ENCODE measurements at places on chromosomes 13 and 19.

DNA sequence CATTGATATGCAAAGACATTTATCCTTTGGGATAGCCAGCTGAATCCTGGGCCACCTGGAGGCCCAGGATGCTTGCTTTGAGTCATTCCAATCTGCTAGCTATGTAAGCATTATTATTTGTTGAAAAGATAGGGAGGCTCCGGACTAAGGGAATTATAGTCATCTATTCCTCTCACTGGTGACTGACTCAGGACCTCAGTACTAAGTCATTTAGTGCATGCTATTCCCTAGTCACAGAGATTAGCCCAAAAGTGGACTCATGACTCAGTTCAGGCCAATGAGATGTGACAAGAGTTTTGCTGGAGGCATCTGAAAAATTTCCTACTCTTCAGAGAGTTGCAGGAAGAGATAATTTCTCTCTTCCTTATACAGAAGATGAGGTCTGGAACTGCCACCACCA, 67.9 kb upstream of the ITM2B start:
- DNase-seq, result no peak

GRCh38 chr13:114108894-114109293, 23.5 kb downstream of the RASA3 start:
- DNase-seq, result no peak

DNA sequence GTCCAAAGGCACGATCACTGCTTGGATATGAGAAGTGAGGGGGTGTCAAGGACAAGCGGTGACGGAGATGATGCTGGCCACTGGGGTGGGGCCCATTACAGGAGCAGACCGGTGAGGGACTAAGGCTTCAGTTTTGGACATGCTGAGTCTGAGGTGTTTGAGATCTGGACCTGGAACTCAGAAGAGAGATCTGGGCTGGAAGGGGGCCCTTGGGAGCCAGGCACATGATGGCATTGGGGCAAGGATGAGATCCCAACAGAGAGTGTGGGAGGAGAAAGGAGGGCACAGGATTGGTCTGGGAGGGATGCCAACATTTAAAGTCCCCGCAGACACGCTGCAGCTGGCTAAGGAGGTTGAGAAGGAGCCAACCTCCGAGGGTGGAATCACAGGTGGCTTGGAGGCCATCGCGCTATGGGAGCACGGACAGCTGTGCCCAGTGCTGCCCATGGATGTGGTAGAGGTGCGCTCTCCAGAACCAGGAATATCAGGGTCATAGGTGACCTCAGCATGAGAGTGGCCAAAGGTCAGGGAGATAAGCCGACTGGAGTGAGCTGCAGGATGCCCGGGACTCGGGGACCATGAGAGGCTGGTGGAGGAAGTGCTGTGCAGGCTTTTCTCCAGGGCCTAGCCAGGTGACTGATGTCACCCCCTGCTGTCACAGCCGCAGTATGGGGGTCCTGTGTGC, 21.8 kb downstream of the DHRS12 start:
- DNase-seq, result no peak

DNA sequence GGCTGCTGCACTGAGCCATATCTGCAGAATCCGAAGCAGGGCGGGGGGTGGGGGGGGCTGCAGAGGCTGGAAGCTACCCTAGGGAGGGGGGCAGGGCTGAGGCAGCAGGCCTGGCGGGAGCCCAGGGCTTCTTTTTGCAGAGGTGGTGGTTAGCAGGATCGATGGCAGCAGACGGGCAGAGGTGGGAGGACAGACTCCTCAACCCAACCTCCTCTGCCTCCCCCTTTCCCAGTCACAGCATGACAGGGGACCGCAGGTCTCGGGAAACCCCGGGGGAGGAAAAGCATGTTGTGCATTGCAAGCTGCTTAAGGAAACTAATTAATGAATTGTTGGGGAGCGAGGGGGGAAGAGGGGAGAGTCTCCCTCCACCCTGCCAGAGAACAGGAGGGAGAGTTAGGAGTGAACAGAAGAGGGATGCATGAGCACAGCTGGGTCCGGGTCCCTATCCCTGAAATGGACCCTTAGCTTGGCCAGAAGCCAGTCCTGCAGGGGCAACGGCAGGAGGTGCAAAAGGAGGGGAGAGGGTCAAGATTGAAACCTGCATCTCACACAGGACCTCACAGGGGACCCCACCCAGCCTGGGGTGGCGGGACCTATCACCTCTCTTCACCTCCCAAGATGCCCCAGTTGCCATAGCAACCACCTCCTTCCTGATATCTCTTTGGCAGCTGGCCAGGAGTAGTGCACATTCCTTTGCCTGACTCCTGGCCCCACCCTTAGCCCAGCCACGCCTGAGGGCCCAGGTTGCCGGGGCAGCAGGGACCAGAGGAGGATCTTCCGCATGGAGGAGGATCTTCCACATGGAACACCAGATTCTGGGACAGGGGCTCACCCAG, 1.8 kb downstream of the FXYD7 start:
- DNase-seq, result no peak

DNA sequence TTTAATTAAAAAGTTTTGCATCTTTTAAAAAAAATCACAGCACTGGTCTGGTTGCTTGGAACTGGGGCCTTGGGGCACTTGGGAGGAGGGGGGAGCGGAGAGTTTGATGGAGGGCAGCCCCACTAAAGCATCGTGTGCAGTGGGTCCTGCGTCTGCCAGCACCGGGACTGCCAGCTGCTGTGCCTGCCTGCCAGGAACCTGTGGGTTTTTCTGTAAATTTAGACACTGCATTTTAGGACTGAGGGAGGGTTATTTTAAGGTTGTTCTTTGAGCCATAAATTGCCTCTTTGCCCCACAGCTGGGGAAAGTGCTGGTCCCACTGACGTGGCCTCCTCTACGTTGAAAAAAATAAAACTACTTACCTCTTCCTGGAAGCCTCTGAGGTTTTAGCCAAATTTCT, 2.9 kb downstream of the KLF2 start:
- no peak for DNase-seq

DNA sequence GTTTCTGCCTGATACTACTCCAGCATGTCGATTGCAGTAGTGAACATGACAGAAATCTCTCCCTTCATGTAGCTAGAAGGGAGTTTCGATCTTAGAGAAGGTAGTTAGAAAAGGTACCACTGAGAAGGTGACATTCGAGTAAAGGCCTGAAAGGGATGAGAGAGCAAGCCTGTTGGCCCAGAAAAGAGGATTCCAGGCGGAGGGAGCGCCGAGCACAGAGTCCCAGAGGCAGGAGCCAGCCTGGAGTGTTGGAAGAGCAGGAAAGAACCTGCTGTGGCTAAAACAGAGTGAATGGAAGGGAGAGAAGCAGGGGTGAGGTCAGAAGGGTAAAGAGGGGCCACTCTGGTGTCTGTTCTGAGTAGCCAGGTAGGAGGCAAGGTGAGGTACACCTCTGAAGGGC, 52.5 kb downstream of the GARRE1 start:
- no peak for DNase-seq

DNA sequence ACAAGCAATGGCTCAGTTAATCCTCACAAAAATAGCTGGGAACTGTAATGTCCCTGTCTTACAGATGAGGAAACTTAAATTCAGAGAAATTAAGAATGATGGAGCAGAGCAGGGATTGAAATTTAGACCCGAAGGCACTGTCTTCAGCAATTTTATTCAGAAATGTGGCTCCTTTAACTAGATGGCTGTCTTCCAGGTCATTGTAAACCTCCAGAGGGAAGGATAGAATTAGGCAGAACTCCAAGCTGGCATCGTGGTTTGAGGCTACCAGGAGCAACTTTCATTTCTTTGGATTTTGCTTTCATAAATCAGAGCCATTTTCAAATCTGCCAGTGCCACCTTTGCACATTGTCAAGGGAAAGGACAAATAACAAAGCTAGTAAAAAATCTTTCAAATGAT, 339.0 kb downstream of the DCT start:
- no peak for DNase-seq

DNA sequence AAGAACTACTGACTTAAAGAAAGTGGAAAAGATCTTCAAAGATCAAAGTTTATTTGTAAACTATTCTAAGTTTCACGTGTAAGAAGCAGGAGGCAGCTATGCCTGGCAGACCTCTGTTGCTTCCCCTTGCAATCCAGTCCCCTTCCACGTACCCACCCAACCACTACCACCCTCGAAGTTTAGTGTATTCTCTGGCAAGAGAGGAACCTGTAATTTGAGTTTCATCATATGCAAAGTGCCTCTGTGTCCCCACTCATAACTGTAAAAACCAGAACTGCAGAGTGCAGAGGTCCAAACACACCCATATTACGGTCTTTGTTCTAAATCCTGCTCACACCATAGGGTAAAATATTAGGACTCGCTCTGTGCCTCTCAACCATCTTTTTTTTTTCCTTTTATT, 75.8 kb upstream of the FRY start:
- DNase-seq, result no peak

DNA sequence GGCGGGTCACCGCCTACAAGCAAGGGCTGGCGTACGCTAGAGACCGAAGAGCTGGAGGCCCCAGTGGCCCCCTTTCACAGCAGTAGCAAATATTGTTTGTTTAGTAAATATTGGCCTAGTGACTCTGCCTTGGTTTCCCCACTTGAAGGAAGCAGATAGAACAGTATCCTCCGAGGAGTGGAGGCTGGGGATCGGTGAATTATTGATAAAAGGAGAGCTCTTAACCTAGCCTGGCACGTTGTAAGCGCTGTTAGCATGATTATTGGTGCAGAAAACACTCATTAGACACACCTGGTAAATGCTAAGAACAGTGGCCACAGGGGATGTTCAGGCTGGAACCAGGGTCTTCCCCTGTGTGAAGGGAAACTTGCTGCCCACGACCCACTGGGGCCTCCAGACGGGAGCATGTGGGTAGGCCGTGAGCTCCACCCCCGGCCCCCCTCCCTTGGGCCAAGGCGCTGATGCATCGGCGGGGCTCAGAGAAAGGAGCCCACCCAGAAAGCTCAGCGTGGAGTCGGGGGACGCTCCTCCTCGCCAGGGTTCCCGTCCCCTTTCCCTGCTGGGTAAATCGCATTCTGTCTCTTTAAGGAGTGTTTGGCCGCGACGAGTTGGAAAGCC, 2.3 kb downstream of the IER2 start:
- no peak for DNase-seq

DNA sequence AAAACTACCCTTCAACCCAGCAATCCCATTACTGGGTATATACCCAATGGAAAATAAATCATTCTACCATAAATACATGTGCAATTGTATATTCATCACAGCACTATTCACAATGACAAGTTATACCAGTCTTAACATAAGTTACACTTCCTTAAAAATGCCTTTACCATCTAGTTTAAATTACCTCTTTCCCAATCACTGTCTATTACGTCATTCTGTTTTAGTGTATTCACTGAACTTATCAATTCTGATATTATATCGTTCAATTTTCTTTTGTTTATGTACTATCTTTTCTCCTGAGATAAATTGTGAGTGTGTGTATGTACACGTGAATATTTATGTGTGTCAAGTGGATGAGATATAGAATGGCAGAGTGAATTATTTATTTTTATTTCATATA, 1416.8 kb downstream of the OLFM4 start:
- no peak for DNase-seq

GRCh38 chr13:30453727-30454126, 12.0 kb downstream of the HMGB1 start:
- DNase-seq, result no peak

DNA sequence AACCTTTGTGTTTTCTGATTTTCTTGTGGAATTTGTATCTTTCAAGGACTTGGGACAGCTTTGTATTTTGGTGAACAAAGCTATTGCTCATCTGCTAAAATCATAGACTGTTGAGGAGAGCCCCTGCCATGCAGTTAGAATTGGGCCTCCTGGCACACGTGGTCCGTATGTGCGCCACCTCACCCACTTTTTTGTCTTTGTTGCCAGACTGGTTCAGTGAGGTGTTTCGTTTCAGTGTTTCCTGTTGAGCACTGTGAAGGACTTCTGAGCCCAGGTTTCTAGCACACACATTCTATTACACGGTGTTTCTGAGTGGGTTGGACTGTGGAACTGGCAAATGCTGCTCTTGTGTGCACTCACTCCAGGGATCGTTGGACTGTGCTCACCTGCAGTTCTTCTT, 37.6 kb upstream of the RNF113B start:
- no peak for DNase-seq

- DNase-seq, result no peak
Measured at GRCh38 chr19:14473073-14473977, 1.8 kb downstream of the PTGER1 start.

- peak; percentile 68 for DNase-seq
Measured at GRCh38 chr19:14536926-14537692, 7.7 kb downstream of the TECR start.

DNA sequence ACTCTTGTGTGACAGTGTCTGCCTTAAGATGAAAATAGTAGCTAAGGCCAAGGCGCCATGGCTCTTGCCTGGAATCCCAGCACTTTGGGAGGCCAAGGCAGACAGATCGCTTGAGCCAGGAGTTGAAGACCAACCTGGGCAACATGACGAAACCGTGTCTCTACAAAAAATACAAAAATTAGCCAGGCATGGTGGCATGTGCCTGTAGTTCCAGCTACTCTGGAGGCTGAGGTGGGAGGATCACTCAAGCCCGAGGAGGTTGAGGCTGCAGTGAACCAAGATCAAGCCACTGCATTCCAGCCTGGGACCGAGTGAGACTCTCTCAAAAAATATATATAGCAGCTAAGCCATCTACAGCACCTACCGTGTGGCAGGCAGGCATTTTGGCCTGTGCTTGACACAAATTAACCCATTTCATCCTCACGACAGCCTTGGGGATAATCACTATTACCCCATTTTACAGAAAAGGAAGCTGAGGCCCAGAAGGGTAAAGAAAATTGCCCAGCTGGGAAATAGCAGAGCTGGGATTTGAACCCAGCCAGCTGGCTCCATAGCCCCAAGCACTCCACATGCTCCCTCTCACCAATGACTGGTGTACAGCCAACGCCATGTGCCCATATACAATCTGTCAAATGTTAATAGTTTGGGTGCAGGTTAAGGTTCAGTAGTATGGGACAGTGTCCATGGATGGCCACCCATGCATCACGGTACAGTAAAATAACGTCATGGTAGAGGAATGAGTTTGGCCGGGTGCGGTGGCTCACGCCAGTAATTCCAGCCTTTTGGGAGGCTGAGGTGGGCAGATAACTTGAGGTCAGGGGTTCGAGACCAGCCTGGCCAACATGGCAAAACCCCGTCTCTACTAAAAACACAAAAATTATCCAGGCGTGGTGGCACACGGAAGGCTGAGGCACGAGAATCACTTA, 3.1 kb downstream of the SLC1A5 start:
- no peak for DNase-seq

- DNase-seq, result no peak
Measured at GRCh38 chr13:96086736-96087135, 3.2 kb upstream of the HS6ST3 start.

DNA sequence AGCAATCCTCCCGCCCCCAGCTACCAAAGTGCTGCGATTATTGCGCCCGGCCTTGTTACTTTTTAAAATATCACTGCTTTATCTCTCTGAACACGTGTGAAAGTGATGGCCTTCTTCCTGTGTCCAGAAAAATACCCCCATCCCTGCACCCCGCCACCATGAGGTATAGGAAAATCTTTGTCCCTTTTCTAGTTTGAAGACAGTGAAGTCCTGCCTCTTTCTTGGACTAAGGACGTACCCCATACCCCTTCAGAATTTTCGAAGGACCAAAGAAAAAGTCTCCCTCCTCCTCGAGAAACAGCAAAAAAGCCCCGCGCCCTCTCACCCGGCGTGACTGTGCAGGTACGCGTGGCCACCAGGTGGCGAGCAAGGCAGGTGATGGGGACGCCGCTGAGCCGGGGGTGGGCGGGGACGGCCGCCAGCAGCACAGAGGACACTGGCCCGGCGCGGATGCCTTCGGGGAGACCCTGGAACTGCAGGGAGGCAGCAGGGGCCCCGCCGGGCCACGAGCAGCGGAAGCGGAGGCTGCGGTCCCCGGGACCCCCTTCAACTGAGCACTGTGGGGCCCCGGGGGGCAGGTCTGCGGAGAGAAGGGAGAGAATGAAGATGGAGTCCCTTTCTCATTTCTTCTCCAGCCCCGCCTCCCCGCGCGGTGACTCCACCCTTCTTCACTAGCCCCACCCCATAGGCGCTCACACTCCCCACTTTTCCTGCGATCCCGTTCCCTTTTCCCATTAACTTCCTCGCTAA, 3.2 kb downstream of the VSIG10L start:
- DNase-seq, result peak; percentile 93

Measured in activated CD8-positive, alpha-beta memory T cell treated with anti-CD3 and anti-CD28 coated beads, Interleukin-2, amount 10 ng/mL, durations not matched to agents 7 days and 5 days (primary cell).